Panc1 (cell line): ENCODE measurements at places on chromosomes 16 and 17.

- DNase-seq: no peak
Observed at GRCh38 chr17:57284583-57284982, 28.3 kb downstream of the MSI2 start.

GRCh38 chr16:81846105-81846504 lies 67.0 kb downstream of the PLCG2 start:
- no peak for DNase-seq

DNA sequence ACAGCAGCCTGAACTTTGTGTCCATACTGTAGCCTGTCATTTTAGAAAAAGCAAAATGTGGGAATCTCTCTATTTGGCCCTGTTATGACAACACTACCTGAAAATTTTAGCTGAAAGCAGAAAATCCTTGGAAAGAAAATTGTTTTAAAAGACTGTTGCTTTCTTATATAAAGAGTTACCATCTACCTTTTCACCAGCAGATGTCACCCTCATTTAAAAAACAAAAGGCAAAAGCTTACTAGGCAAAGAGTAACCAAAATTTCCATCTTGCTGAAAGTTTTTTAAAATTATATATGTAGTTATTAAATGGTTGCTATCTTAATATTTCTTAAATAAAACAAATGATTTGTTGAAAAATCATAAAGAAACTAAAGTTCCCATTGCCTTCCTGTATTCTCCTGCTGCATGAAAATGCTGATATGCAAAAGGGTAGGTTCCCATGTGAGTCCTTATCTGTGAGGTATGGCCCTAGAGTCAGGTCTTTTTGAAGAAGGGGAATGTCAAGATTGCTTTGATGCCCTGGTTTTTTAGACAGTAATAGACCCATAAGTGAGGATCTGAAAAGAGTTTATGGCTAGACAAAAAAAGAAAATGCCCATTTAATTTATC lies 61.0 kb downstream of the TNRC6C start:
- DNase-seq: no peak

GRCh38 chr17:19645734-19646201 lies 2.8 kb upstream of the ALDH3A2 start:
- no peak for DNase-seq

DNA sequence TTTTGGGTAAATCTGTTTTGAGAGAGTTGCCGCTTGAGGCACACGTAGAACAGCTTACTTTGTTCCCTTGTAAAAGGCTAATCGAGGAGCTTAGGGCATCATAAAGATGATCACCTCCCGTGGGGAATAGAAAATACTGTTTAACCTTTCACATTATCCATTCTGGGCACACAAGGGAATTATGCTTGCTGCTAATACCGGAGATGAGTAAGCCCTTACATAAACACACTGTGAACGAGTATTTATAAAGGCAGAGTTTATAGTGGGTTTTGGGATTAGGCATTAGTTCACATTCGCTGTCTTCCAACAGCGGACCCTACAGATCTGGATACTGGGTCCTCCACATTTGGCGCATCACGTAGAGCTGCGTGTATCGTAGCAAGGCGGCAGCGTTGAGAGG lies 51.2 kb upstream of the CNTNAP4 start:
- no peak for DNase-seq

DNA sequence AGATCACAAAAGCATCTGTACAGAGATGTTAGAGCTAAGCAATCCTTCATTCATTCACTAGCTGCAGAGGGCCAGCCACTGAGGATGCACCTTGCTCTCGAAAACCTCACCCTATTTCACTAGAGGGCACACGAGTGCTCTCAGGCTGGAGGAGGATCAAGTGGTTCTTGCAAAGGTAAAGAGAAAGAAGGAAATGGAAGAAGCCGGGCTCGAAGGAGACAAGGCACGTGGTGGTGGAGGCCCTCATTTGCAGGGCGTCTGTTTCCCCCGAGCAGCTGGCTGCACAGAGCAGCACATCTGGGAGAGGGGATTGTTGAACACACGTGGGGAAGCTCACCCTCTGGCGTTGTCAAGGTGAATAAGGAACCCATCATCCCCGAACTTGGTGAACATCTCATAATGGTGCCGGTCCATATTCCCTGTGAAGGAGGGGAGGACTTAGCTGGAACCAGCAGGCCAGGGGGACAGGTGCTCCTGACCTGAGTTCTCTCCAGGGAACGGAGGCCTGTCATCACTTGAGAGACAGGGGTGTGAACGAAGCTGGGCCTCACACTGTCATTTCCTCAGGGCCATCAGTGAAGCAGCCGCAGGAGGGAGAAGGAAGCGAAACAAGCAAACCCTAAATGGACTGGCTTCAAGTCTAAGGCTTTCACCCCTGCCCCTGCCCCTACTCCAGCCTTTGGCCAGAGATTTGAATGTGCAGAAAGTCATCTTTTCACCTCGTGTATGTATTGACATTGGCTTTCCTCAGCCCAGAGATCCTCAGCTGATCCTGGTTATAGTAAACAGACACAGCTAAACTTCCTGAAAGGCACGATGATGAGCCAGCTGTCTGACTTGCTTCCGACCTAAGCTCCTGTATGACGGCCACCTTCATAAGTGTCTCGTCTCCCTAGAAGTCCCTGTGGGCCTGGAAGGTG lies 27.6 kb downstream of the PRKAR1A start:
- DNase-seq: no peak

- no peak for DNase-seq
Observed at GRCh38 chr17:46978489-46979146, 435 bp downstream of the RPRML start.

DNA sequence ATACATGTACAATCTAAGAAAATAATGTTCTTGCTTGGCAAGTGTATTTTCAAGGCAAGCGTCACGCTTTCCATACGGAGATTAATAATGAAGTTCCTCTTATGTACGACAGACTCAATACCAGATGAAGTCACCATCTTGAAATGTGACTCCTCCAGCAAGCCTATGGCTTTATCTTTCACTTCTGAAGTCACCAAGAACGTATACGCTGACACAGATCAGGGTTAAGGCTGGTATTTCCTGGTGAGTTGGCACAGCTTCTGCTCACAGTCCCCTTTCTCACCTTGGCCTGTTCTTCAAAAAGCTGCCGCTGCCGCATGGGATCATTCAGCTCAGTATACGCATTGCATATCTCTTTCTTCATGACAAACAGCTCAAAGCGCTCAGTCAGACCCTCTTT lies 6.1 kb upstream of the ADAT1 start:
- no peak for DNase-seq

- DNase-seq: no peak
Observed at GRCh38 chr17:29568331-29569244, at the start of gene TP53I13. TP53I13 (plus strand) TSS chr17:29568701; CDS start chr17:29568759, 58 bp downstream.

GRCh38 chr17:4307179-4307930 lies 43.6 kb upstream of the ANKFY1 start:
- DNase-seq: no peak

DNA sequence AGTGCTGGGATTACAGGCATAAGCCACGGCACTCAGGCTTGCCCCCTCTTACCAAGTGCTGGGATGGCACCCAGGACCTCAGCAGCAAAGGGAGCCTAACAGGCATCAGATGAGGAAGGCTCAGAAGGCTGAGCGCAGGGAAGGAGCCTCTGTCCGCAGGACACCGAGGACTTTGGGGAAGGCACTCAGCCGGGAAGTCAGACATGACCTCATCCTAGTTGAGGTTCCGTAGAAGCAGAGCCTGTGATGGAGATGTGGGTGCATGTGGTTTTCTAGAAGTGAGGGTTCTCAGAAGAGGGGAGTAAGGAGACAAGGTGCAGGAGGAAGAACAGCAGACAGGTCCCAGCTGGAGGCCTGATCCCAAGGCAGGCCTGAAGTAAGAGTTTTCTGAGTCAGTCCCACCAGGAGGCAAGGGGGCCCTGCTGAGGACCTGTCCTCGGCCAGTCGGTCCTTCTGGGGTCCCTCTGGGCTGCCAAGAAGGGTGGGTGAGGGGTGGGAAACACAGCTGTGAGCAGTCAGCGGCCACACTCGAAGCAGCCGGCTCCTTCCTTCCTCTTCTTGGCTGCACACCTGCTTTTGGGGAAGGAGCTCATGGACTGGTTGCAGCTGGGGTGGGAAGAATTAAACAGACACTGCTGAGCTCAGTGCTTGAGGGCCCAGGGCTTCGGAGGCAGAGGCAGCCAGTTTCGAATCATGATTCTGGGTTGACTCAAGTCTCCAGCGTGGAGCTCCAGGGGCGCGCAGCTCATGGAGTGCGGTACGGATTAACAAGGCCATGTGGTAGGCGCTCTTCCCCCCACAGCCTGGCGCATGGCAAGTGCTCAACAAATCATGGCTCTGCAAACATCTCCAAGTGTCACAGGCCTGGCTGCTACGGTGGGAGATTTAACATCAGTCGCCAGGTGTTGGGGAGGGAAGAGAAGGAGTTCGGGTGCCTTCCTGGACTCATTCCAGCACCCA lies 38.9 kb upstream of the SNN start:
- no peak for DNase-seq

DNA sequence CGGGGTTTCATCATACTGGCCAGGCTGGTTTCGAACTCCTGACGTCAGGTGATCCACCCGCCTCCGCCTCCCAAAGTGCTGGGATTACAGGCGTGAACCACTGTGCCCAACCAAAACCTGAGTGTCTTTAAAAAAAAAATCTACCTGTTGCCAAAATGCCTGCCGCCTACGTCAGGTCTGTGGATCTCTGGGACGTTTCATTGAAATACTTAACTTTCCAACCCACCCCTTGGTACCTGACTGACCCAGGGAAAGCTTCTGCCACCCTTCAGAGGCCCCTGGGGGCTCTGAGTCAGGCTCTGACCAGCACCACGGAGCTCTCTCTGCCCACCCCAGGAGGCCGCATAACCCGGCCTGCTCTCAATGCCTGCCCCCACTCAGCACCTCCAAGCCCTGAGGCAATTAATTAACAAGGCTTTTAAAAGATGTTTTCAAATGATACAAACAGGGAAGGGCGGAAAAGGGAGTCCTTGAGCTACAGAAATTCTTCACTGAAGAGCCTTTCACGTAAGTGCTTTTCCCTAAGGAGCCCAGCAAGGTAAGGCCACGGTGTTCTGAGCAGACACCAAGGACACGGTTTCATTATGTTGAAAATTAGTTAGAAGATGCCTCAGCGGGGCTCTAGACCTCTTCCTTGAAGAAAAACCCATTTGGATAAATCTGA lies 29.3 kb upstream of the GSG1L start:
- DNase-seq: no peak

DNA sequence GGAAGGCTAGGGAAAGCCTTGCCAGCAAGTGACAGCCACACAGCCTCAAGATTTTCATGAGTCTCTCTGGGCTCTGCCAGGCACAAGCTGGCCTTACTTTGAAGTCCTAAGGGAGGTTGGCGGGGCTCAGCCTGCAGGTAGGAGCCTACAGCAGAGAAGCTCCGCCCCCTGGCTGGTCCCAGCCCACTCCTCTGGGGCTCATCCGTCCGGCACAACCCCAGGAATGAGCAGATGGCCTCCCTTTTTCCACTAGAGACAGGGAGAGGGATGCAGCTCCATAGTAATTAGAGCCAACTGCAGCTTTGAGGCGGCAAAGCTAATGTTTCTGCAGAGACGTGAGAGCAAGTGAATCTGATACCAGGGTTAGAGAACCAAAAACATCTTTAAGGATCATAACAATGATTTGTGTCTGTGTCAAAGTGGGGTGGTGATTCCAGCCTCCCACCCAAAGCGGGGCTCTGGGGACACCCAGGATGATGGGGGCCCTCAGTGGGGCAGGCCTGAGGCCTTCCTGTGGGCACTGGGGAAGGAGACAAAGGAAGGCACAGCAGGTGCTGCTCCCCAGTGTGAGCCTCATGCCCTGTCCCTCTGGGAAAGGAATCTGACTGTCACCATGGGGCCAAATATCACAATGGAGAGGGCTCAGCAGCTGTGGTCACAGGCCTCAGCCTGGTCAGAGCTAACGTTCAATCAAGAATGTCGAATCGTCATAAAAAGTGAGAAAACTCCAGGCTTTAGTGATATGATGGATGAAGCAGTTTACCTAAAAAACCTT lies 61.5 kb downstream of the RBFOX3 start:
- DNase-seq: no peak

- no peak for DNase-seq
Observed at GRCh38 chr17:28547096-28547622, 5.3 kb downstream of the UNC119 start.

DNA sequence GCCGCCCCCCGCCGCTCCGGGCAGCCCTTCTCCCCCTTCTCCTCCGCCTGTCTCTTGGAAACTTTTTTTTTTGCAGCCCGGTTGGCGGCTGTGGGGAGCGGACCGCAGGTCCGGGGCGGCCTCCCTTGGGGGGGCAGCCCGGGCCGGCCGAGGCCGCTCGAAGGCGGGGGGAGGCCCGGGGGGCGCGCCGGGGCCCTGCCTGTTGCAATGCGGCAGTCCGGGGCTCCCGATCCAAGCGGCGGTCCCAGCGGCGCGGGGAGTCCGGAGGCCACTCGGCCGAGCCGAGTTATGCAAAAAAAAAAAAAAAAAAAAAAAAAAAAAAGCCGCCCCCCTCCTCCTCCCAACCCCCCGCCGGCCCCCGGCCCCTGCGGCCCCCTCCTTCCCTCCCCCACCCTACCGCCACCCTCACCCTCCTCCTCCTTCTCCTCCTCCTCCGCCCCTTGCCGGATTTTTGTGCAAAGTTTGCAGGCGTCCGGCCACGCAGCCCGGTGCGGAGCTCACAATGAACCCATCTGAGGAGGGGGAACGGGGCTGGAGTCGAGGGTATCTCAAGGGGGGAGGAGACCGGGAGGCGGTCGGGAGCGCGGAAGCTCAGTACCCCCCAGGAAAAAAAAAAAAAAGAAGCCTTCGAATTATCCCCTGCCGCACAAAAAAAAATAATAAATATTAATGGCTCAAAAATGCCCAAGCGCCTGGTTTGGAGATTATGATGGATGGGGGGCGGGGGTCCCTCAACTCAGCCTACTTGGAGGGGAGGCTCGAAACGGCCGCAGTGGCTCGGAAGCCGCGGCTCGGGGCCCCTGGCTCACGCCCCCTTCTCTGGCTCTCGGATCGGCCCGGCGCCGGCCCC lies at the start of gene ZNF423:
TSS of gene ZNF423 (minus strand) at position 291 of the 850 bp plus-strand sequence. CDS start 338 bp downstream, outside the sequence.
- DNase-seq: no peak

DNA sequence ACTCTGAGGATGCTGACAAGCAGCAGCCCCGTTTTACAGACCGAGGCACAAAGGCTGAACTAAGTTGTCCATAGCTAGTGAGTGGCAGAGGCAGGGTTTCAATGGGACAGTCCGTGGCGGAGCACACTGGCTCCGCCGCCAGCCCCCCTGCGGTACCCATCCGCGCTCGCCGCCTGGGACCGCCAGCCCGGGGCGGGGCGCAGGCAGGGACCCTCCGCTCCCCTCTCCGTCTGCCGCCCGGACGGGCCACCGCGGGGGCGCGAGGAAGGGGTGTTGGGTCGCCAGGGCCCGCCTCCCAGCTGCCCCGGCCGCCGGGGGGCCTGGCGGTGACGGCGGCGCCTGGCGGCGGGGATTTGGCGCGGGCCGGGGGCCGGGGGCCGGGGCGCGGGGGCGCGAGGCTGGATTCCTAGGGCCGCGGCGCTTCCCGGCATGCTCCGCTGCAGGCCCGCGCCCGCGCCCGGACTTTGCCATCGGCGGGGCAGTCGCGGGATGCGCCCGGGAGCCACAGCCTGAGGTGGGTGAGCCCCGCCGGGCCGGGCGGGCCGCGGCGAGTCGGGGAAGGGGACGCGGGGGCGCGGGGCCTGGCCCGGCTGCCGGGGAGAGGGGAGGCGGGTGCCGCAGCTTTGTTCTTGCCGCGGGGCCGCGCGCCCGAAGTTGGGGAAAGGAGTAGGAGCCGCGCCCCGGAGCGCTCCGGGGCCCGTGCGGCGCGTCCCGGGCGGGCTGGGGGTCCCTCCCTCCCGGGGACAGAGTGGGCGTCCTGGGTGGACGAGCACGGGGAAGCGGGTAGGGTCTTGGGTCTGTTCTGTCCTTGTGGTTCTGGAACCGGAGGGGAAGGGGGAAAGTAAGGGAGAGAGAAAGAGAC lies at the start of gene TMEM98:
TSS of gene TMEM98 (plus strand) at position 430 of the 862 bp plus-strand sequence. CDS start 3,376 bp downstream, outside the sequence.
- no peak for DNase-seq

GRCh38 chr17:66248285-66248684 lies 19.1 kb upstream of the APOH start:
- no peak for DNase-seq
